GM19239 (cell line): ENCODE measurements at places on chromosomes 1 and 21.
A peak's percentile ranks its signal among the peaks of the same experiment; 100 is the strongest.

DNA sequence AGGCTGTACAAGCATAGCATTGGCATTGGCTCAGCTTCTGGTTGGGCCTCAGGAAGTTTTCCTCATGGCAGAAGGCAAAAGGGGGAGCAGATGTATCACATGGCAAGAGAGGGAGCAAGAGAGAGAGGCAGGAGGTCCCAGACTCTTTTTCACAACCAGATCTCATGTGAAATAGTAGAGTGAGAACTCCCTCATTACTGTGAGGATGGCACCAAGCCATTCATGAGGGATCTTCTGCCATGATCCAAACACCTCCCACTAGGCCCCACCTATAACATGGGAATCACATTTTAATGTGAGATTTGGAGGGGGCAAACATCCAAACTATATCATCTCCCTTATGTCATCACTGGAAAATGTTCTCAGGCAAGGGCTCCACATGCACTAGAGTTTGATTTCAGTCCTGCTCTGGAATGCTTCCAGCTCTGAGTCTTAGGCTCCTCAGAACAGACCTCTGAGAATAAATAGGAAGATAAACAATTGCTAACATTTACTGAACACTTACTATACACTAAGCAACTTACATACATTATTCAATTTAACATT lies 39.4 kb upstream of the VTCN1 start:
- no peak for DNase-seq

- DNase-seq = peak; percentile 39
Observed at GRCh38 chr1:204714861-204715511, 29.4 kb upstream of the LRRN2 start.

DNA sequence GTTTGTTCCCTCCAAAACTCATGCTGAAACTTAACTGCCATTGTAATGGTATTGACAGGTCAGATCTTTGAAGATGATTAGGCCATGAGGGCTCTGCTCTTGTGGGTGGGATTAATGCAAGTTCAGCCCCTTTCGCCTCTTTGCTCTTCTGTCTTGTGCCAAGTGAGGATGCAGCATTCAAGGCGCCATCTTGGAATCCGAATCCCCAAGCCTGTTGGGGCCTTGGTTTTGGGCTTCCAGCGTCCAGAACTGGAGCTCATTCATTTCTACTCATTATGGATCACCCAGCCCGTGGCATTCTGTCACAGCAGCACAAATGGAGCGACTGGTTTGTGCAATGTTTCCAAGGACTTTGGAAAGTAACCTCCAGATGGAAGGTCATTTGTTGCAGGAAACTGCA lies 5.6 kb downstream of the TTC34 start:
- DNase-seq = no peak

- no peak for DNase-seq
Observed at GRCh38 chr21:44084496-44085241, 22.5 kb upstream of the PWP2 start.

GRCh38 chr1:161171191-161171590 lies 5.0 kb downstream of the PPOX start:
- DNase-seq = no peak

- DNase-seq = no peak
Observed at GRCh38 chr1:1748686-1749321, 24.6 kb upstream of the CDK11A start.

DNA sequence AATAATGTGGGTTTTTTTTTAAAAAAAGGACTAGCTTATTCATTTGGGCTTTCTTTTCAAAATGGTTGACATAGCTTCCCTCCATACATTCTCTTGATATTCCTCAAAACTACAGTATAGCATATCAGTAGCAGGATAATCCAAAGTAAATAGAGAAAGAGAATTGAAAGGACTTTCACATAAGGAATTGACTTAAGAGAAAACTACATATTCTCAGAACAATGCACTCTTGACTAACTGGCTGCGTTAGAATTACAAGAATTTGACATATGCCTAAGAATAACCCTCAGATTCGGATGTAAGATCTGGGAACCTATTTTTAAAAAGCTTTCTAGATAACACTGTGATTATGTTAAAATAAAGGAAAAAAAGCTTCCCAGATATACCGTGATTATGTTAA lies 3.1 kb downstream of the PRKAB2 start:
- DNase-seq = no peak

- DNase-seq = no peak
Observed at GRCh38 chr1:65813956-65814355, 21.3 kb downstream of the PDE4B start.

DNA sequence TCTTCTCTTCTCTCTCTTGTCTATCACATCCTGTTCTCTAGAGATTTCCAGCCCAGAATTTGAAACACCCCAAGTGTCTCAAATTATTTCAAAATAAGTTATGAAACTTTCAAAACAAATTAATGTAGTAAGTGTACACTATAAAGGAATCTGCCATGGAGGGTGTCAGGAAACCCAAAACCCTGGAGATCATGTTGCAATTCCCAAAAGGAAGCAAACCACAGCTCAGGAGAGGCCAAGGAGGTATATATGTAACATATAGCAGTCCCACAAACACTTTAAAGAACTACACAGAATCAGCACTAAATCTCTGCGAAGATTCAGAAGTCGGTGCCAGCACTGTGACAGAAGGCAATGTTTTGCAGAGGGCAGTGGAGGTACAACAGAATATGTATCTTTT lies 26.6 kb downstream of the PTPN14 start:
- DNase-seq = no peak

GRCh38 chr21:45680215-45680614 lies 36.7 kb downstream of the PCBP3 start:
- DNase-seq = no peak

DNA sequence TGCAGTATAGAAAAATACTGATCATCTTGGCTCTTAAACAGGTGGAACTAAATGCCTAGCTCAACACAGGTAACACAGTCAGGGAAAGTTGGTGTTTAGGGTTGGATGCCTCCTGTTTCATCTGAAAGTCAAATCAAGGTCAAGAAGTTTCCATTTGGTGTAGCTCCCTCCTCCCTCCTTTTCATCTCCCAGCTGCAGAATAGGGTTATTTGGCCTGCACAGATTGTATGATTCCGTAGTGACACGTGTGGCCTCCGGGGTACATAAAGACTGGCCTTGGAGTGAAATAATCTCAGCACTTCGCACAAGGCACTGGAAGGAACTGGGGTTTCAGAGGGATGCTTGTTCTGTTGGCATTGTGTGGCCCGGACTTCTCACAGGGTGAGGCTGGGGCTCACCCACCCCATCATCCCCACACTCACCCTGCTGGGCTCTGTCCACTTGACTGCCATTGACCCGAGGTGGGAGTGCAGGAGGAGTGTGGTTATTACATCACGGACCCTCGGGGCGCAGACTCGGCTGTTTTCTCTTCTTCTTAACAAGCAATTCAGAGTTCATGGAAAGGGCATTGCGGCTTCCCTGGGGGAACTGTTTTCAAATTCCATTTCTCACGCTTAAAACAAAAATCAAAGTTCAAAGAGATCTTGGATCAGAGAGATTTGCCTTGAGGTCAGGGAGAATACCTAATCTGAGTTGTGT lies 18.4 kb downstream of the IGSF5 start:
- no peak for DNase-seq

DNA sequence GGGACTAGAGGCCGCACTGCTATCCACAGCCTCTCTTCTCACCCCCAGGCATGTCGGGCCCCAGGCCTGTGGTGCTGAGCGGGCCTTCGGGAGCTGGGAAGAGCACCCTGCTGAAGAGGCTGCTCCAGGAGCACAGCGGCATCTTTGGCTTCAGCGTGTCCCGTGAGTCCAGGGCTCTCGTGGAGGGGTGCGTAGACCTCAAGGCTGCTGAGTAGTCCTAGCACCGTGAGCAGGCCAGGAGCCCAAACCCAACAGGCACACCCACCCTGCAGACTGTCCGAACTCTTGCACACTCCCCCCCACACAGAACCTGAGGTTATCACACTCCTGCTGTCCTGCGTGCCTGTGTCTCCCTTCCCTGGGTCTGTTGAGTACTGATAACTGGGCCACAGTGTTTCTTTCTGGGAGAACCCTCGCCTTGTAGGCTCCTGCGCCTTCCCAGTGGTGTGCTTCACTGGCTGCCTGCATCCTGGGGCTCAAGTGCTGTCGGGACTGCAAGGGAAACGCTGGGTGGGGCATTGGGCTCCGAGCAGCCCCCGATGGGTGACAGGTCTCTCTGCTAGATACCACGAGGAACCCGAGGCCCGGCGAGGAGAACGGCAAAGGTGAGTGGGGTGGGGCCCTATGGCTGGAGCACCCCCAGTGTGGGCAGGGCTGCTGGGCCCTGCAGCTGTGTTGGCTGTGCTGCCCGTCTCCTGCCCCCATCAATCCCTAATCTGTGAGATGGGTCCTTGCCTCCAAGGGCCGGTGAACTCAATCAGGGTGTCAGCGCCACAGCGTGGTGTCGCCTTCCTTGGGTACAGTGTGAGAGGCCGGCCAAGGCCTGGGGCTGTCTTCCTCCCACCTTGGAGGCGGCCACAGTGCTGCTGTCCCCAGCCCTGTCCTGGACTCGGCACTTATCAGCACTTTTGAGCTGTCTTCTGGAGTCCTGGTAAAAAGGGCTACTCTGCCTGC lies 4.0 kb upstream of the GJC2 start:
- DNase-seq = no peak

- DNase-seq = no peak
Observed at GRCh38 chr1:246111570-246111969, 395.5 kb downstream of the SMYD3 start.

DNA sequence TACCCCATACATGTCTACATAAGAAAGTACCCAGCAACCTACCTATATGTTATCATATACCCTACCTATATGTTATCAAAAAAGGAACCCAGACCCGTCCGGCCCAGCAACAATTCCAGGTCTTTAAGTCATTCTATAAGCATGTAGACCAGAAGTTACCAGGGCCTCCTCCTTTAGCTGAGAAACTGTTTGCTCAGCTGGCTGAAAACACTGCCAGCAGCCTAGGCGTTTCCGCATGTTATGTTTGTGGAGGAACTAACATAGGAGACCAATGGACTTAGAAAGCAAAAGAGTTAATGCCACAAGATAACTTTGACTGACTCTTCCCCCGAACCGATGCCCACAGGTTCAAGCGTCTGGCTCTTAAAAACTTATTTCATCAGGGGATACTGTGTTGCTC lies 7.1 kb upstream of the ZNF678 start:
- no peak for DNase-seq

DNA sequence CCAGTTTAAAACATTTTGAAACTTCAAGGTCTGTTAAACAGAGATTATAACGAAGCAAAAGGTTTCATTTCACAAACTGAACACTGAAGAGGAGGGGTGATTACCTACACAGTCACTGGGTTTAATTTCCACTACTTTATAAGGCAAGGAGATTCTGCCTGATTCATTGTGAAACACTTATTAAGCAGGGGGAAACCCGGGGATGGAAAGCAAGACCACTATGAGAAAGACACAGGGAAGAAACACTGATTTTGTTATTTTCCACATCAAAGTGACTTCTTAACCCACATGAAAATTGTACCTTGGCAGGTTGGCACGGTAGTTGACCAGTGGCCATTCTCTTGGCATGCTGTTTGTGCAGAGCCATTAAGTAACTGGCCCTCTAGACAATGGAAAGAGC lies 8.1 kb upstream of the F5 start:
- no peak for DNase-seq

DNA sequence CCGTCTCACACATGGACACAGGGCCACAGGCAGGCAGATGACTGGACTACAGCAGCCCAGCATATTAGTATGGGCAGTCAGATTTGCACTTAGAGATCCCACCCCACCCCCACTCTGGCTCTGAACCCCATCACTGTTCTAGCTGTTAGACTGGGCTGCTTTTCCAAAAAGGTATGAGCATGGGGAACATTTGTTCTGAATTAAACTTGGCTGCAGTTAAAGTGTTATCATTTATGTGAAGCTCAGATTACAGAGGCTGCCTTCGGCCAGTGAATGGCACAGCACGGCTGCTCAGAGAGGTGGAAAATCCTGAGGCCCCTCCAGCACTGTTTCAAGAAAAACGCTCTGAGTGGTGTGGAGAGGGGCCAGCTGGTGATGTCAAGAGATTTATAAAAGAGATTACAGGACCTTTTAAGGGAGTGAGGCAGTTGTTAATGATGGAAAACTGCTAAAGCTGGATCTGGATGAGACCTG lies 6.9 kb upstream of the NOS1AP start:
- DNase-seq = no peak

DNA sequence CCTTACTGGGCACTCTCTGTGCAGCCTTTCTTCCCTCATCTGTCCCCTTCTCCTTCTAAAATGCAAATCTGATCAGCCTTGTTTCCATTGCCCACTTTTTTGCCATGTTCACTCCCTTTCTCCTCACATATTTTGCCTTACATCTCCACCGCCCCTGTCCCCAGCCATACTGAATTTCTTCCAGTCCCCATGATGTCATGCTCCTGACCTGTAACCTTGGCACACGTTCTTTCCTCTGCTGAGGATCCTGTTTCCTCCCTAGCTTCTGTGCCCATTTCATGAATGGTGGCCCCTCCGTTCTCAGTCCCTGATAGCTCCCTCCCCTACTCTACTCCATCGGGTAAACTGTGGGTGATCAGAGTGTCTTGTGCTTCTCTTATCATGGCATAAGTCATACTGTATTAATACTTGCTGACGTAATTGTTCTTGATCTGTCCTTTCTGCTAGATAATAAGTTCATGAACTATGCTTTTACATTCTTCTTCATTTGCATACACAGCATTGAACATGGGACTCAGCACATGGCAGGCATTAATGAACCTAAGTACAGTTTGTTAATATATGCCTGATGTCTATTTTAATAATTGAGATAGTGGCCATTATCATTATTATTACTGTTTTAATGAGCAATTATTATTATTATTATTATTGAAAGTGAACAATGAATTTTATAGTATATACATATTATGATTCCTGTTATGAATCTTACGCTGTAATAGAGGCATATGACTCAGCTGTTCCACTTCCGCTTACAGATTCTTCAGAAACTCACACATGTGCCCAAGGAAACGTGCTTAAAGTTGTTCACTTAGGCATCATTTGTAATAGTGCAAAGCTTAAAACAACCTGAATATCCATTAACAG lies 28.5 kb downstream of the MAP3K21 start:
- no peak for DNase-seq

- DNase-seq = no peak
Observed at GRCh38 chr1:203077956-203078355, 7.9 kb downstream of the MYOG start.

GRCh38 chr1:70863239-70863638 lies 184.4 kb downstream of the PTGER3 start:
- no peak for DNase-seq

GRCh38 chr21:27300770-27301169 lies 333.9 kb upstream of the ADAMTS5 start:
- no peak for DNase-seq

DNA sequence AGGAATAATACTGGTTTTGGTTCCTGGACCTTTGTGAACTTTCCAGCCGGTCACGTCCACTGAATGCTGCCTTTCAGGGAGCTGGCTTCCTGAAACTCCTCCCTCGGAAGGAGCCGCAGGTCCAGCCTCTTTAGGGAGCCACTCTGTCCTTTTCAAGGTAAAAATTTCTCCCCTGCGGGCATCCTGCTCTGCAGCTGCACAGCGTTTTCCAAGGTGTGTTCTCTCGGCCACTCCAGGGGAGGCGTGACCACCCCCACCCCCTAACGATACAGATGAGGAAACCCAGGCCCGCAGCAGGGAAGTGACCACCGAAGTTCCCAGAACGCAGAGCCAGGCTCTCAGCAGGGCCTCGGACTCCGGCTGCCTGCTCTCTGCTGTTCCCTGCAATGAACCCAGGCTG lies 21.5 kb downstream of the PADI2 start:
- DNase-seq = no peak
